ENCODE measurements at places on chromosomes 1 and 21.
A peak's percentile ranks its signal among the peaks of the same experiment; 100 is the strongest.

GRCh38 chr1:154198756-154199562, 7.1 kb upstream of the TPM3 start:
- no peak for DNase-seq

- DNase-seq: no peak
Measured at GRCh38 chr1:52357397-52357796, 8.6 kb downstream of the CC2D1B start.

GRCh38 chr1:10900691-10901090, 104.2 kb upstream of the CASZ1 start:
- no peak for DNase-seq

DNA sequence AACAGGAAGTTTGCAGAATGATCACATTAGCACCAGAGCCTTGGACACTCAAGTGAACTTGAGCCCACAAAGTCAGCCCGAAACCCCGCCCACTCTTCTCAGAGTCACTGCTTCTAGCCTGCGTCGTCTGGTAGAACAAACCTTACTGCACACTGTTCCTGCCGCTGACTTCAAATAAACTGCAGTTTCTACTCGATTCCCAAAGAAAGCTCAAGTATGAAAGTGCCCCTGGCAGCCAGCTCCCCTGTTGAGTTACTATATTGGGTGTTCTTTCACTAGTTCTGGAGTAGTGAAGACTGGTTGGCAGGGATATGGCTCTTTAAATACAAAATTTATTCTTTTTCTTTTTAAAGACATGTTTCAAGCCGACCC, 164.7 kb downstream of the GALNT2 start:
- DNase-seq: no peak

- no peak for DNase-seq
Measured at GRCh38 chr21:37155186-37155585, 82.1 kb downstream of the TTC3 start.

DNA sequence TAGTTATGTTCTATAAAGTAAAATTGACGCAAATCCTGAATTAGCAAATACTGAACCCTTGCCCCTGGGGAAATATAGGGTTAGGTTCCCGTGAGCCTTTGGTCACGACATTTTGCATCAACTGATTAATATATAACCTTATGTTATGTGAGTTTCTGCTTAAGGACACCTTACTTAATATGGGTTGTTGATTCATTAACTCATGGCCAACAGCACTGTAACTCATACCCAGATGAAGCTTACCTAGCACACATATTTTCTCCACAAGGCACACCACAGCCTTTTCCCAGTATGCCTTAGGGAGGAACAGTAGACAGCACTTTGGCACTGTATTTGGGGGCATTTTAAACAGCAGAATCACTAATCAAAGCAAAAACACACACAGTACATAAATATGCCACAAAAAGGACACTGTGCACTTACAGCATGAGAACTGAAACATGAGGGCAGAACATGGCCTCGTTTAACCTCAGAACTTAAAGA, 15.1 kb downstream of the INAVA start:
- DNase-seq: no peak

- DNase-seq: no peak
Measured at GRCh38 chr1:15765495-15766194, 7.0 kb downstream of the FBLIM1 start.

GRCh38 chr1:29811727-29812407, 575.5 kb downstream of the PTPRU start:
- DNase-seq: no peak

DNA sequence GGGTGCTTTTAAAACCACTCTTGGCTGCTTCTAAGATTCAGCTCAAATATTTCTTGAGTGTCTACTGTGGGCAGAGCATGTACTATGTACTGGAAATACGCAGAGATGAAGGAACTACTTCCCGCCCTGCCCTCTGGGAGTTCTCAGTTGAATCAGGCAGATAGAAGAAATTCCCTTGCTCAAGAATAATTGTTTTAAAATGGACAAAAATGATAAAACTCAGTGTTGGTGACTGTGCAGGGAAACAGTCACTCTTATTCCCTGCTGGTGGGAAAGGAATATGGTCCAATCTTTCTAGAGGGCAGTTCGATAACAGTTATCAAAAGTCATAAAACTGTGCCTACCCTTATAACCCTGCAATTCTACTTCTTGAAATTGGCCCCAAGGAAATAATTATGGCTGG, 16.9 kb upstream of the GRHL3 start:
- DNase-seq: no peak

DNA sequence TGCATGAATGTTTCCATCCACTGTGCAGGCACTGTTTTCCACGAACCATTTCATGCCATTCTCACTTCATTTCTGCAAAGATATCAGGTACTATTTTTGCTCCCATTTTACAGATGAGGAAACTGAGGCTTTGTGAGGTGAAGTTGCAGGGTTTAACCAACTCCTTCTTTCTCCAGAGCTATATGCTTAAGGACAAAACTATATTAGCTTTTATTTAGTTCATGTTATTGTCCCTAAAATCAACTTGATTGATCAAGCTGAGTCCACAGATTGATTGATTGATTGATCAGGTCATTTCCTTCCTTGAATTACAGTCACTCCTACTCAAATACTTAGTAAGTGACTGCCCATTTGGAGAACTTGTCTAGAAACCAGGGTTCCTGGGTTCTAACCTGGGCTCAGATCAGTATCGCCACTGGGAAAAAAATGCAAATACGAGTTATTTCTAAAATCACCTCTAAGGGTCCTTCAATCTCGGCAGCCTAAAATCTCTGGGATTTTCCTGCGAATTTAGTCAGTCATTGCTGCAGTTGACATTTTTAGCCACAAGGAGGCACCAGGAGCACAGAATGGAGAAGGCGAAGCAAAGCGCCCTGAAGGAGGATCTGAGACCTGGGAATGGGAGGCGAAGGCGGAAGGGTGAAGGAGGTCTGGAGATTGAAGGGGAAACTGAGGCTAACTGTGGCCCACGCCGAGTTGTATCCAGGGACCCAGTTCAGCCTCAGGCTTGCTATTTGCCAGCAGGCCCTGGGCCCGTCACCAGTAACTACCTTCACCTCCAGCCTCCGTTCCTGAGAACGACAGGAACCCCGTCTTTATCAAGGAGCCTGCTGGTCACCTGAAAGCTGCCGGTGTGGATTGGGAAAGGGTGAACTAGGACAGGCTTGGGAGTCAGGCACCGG, 14.3 kb upstream of the MUL1 start:
- peak; percentile 67 for DNase-seq

- DNase-seq: no peak
Measured at GRCh38 chr21:45827302-45827692, 154.3 kb upstream of the COL6A1 start.

DNA sequence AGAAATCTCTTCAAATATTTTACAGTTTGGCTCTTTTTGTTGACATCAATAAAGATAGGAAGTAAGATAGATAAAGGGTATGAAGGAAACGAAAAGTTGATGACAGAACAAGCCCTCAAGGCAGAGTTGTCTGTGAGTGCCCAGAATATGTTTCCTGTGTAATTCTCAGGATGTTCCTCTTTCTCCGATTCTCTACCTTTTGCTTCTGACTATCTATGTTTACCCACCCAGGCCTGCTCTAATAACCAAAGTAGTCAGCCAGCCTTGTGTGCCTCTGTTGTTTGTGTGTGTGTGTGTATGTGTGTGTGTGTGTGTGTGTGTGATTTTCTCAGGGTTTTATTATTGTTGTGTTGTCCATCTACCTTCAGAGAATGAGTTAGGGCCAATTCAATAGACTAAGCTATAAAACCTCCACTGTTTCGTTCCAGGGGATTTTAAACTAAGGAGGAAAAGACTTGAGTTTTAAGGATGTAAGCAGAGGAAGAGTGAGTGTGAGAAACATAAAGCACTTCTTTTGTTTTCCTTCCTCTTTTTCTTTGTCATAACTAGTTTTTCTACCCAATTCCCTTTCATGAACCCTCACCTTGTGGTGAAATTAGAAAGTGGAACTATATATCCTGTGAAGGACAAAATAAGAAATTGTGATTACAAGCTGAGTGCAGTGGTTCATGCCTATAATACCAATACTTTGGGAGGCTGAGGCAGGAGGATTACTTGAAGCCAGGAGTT, 627.4 kb upstream of the NR5A2 start:
- DNase-seq: no peak

DNA sequence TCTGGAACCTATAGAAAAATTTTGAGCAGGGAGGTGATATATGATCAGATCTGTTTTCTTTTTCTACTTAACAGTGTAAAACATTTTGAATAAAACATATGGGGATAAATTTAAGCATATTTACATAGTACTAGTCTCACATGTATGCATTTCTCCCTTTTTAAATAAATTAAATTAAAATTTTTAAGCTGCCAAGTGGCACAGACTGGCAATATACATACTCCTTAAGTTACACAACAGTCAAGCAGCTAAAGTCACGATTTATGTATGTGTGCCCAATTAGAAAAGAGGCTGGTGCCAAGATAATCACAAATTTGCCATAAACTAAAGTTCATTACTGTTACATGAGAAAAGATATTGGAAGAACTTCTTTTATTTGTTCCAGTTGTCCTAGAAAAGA, 532.0 kb downstream of the RWDD3 start:
- no peak for DNase-seq

GRCh38 chr1:162626094-162626493, 6.2 kb upstream of the DDR2 start:
- no peak for DNase-seq

DNA sequence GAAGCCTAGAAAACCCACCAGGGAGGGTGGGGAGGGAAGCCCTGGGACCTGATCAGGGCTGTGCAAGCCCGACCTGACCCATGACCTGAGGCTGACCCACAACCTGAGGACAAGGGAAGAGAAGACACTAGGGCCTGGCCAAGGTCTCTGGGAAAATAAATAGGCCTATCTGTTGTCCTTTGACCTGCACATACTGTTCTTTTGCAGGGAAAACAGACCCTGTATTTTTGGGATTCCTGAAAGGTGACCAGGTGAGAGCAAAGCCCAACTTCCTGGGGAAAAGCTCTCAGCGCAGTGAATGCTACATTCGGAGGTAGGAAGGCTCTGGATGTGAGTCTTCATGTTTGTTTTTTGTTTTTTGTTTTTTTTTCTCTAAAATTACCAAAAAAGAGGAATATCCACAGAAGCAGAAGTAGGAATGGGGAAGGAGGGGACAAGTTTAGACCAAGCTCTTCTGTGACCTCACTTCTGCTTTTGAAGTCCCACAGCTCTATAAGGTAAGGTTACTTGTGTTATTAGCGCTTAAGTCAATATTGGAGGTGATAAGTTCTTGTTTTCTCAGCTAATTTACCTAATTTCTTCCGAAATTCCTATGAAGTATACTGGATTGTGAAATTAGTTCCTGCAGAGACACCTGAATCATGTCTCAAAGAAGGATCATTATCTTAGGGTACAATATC, 26.2 kb upstream of the LYST start:
- no peak for DNase-seq

DNA sequence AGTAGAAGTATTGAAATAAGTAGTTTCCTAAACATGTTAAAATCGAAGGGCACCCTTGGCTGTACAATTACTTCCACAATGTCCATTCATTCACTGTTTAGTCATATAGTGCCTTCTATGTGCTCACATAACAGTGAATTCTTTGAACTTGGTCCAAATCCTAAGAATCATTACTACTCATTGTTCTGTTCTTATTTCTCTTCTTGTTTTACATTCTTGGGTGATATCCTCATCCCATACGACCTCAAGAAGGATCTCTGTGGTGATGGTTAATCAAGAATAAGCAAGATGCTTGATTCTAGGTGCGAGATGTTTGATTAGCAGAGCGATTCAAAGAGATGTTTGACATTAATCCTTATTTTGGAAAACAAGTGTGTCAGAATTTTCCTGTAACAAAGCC, 667.4 kb upstream of the ZP4 start:
- no peak for DNase-seq

DNA sequence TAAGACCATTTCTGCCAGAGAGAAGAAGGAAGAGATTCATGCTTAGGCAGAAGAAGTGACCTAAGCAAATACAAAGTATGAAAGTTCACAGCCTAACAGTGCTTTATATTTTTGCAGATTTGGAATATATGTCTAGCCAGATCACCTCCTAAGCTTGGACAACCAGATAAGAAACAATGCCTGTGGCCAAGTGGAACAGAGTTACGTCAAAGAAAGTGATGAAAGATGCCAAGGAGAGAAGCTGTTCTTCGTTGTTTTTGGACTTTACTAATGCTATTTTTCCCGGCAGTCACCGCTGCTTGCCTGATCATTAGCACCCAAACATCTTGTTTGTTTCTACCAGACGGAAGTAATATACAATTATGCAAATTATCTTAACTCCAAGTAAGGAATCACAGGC, 489.2 kb upstream of the C1orf87 start:
- DNase-seq: no peak

GRCh38 chr21:32978331-32979270, 47.1 kb upstream of the OLIG2 start:
- DNase-seq: no peak

DNA sequence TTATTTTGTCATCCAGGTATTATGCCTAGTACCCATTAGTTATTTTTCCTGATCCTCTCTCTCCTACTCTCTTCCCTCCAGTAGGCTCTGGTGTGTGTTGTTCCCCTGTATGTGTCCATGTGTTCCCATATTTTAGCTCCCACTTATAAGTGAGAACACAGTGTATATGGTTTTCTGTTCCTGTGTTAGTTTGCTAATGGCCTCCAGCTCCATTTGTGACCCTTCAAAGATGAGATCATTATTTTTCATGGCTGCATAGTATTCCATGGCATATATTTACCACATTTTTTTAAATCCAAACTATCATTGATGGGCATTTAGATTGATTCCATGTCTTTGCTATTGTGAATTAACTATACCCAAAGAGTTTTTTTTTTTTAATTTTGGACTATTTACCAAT, 1675.7 kb upstream of the B3GALT2 start:
- DNase-seq: no peak

Data from NCI-H2171 (cell line).